ENCODE measurements at places on chromosomes 5 and 9.
A peak's percentile ranks its signal among the peaks of the same experiment; 100 is the strongest.

GRCh38 chr5:157345067-157345466, 79.1 kb downstream of the CYFIP2 start:
- no peak for DNase-seq

- DNase-seq = no peak
Measured at GRCh38 chr9:132494857-132495256, 84.8 kb downstream of the CFAP77 start.

GRCh38 chr5:419970-420369, 23.0 kb upstream of the EXOC3 start:
- no peak for DNase-seq

- no peak for DNase-seq
Measured at GRCh38 chr5:151068433-151069197, 12.2 kb downstream of the TNIP1 start.

GRCh38 chr5:160463740-160464465, 42.2 kb downstream of the PTTG1 start:
- no peak for DNase-seq

DNA sequence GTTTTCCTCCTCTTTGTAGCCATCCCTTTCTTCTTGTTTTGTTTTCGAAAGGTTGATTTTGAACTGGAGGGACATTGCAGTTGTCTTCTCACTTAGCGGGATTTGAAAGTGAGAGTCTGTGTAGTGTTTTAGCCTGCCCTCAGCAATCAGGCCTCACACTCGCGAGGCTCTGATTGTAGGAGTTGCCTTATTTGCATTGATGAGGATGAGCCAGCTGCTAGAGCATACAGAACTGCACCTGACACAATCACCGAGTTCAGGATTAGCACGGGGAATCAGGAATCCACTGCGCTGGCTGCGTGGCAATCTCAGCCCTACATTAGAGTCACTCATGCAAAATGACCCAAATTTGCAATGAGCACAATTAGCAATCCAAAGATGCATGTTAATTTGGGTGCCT, 122.5 kb upstream of the TMEM161B start:
- no peak for DNase-seq

DNA sequence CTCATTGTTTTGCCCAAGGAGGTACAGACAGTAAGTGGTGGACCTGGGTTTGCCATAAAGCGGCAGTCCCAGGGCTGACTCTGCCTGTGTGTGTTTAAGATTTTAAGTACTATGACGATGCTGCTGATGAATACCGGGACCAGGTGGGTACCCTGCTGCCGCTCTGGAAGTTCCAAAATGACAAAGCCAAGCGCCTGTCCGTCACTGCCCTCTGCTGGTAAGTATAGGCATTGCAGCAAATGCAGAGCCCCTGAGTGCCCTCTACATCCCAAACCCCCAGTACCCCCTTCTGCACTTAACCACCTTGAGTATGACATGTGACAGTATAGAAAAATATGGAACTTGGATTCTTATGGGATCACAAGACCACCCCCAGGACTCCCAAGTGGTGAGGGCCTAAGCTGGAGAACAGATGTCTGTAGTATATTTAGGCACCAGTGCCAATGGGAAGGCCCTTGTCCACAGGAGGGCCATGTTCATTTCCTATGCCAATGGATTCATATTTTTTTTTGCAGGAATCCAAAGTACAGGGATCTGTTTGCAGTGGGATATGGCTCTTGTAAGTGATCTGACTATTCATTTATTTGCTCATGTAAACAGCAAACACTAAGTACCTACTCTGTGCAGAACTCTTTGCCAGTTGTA, 22.0 kb downstream of the ENHO start:
- peak; percentile 44 for DNase-seq

DNA sequence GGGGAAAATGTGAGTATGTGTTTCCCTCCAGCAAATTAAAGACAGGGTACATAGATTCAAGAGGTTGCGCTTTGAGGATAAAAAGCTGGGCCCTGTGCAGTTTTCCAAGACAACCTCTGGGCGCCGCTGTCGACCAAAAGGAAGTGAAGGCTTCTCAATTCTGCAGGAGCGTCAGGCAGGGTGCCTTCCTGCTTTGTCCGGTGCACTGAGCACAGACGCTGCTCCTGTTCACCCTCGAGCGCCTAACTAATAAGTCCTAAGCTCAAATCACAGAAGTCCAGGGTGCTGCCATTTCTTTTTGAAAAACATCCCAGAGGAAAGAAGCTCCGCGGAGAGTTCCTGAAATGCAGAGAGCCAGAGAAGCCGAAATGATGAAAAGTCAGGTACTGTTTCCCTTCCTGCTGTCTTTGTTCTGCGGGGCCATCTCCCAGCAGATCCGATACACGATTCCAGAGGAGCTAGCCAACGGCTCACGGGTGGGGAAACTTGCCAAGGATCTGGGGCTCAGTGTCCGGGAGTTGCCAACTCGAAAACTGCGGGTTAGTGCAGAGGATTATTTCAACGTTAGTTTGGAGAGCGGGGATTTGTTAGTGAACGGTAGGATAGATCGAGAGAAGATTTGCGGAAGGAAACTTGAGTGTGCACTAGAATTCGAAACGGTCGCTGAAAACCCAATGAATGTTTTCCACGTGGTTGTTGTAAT, at the start of gene PCDHGB1:
TSS of gene PCDHGB1 (plus strand) at position 183 of the 703 bp plus-strand sequence. CDS start at position 345, 162 bp downstream.
- DNase-seq = no peak

DNA sequence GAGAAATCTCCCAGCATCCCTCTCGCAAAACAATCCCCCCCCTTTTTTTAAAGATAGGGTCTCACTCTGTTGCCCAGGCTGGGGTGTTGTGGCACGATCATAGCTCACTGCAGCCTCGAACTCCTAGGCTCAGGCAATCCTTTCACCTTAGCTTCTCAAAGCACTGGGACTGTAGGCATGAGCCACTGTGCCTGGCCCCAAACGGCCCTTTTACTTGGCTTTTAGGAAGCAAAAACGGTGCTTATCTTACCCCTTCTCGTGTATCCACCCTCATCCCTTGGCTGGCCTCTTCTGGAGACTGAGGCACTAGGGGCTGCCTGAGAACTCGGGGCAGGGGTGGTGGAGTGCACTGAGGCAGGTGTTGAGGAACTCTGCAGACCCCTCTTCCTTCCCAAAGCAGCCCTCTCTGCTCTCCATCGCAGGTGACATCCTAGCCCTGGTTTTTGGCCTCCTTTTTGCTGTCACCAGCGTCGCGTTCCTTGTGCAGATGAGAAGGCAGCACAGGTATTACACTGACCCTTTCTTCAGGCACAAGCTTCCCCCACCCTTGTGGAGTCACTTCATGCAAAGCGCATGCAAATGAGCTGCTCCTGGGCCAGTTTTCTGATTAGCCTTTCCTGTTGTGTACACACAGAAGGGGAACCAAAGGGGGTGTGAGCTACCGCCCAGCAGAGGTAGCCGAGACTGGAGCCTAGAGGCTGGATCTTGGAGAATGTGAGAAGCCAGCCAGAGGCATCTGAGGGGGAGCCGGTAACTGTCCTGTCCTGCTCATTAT, 6.8 kb downstream of the CA9 start:
- DNase-seq = no peak

GRCh38 chr9:94002316-94003140, 47.4 kb upstream of the BARX1 start:
- DNase-seq = no peak

GRCh38 chr5:158769696-158770095, 330.0 kb downstream of the EBF1 start:
- no peak for DNase-seq

- no peak for DNase-seq
Measured at GRCh38 chr9:131062969-131063368, 33.4 kb upstream of the AIF1L start.

GRCh38 chr9:38020151-38021076, 48.6 kb downstream of the SHB start:
- DNase-seq = no peak

DNA sequence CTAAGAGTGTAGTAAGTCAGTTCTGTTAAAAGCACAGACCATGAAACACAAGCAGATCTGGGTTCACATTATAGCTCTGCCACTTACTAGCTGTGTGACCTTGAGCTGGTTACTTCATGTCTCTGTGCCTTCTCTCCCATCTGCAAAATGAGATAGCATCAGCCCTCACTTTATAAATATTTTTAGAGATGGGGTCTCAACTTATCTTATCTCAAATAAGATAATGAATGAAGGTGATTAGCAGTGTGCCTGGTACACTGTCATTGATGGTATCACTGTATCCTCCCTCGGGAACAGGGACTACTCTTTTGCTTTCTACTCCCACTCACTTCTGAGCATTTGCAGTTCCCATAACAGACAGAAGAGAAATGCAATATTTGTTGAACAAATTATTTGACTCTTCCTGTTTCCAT, 52.4 kb downstream of the GALNT10 start:
- no peak for DNase-seq

DNA sequence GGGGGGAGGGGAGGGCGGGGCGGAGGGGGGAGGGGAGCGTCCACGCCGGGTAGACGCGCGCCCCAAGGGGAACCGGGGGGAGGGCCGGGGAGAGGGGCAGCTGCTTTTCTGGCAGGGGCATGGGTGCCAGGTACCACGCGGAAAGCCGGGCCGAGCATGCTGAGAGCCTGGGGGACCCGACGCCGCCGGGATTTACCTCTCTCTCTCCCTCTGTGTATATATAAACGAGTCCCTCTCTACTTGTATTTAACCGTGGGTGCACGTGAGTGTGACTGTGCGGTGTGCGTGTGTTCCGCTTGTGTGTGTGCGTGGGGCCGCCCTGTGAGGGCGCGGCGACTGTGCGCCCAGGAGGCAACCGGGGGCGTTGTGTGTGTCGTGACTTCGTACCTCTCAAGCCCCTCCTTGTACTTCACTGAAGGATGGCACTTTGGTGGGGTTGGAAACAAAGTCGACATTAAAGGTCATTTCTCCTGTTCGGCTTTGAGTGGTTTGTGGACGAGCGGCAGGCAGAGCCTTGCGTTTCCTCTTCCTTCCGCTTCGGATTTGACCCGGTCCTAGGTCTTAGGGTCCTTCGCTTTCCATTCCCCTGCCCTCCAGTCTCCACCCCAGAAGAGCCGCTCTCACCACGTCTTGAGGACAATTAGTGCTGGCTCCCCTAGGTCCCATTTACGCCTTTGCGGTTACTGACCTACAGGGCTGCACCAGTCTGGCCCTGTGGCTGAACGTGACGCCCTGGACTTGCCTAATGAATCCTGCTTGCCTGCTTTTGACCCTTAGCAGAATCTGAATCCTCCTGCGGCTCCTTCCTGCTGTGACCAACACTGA, 36.2 kb upstream of the TTC1 start:
- no peak for DNase-seq

DNA sequence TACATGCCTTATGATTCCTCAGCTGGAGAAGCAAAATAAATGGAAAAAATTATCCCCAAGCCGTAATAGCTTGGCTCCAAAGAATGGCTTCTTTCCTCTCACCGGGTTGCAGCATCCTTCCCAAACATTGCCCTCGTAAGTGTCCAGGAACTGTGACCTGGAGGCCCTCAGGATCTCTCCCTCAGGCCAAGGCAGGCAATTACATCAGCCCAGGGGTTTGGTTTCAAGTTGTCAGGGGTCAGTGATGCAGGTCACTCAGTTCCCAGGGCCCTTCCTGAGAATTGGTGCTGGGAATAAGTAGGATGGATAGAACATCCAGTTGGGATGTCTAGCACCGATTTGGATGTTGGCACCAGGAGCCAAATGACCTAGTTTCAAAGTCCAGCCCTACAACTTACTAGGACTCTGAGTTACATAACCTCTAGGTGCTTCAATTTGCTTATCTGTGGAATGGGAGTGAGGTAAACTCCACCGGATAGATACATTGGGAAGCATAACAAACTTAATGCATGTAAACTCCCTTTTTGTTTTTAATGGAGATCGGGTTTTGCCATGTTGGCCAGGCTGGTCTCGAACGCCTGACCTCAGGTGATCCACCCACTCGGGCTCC, 133.5 kb upstream of the DAP start:
- no peak for DNase-seq

GRCh38 chr9:91114450-91114849, 247.3 kb downstream of the AUH start:
- no peak for DNase-seq

DNA sequence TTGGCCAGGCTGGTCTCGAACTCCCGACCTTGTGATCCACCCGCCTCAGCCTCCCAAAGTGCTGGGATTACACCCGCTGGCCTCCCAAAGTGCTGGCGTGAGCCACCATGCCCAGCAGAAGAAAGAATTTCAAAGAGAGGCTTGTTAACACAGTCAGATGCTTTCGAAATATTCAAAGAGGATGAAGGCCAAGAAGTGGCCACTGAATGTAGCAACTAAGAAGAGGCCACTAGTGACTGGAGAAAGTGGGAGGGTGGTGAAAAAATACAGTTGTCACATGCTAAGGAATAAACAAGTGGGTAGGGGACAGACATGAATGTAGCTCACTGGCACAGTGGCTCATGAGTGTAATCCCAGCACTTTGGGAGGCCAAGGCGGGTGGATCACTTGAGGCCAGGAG, 13.0 kb upstream of the TPM2 start:
- no peak for DNase-seq

DNA sequence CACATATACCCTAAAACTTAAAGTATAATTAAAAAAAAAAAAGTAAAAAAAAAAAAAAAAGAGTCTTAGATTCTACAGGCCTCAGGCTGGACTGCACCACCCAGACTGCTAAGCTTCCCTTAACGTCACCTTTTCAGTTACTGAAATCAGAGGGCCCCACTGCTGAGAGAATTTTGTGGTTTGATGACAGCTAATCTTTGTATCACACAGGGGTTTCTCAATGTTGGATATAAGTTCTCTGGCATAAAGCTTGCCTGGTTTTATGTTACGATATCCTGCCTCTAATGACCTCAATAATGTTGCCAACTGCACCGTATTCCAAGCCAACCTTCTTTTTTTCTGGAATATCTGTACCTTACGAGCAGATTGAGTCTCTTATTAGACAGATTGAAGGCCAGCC, 43.1 kb upstream of the C6 start:
- no peak for DNase-seq

- no peak for DNase-seq
Measured at GRCh38 chr5:139021346-139021745, 146.2 kb upstream of the LRRTM2 start.

- no peak for DNase-seq
Measured at GRCh38 chr5:68176802-68177479, 38.6 kb upstream of the PIK3R1 start.

DNA sequence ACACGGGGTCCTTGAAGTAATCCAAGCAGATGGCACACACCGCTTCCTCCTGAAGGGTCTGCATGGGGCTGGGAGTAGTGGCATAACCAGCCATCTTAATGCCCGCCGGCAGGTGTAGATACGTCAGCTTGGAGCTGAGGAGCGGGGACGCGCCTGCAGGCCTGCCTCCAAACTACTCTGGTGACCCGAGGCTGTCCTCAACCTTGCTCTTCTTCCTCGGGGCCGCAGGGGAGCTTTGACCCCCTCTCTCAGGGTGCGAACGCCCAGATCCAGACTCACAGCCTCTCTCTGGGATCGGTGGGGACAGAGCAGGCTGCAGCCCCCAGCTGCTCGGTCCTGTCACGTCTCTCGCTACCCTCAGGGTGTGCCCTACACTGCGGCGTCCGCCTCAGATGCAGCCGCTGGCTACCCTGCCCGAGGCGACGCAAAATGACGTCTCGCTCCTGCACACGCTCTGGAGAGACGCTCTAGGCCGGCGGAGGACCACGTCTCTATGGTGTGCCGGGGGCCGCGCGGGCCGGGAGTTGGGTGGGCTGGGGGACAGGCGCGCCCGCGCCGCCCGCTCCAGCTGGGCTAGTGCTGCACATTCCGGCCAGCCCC, at the start of gene TRIM52:
TSS of gene TRIM52 (minus strand) at position 424 of the 600 bp plus-strand sequence. CDS start at position 94, 330 bp downstream.
- DNase-seq = peak; percentile 86

Data from T-helper 2 cell (primary cell).